Fibroblast of skin of left quadriceps (primary cell): ENCODE measurements at places on chromosomes 1 and 21.
A peak's percentile ranks its signal among the peaks of the same experiment; 100 is the strongest.

DNA sequence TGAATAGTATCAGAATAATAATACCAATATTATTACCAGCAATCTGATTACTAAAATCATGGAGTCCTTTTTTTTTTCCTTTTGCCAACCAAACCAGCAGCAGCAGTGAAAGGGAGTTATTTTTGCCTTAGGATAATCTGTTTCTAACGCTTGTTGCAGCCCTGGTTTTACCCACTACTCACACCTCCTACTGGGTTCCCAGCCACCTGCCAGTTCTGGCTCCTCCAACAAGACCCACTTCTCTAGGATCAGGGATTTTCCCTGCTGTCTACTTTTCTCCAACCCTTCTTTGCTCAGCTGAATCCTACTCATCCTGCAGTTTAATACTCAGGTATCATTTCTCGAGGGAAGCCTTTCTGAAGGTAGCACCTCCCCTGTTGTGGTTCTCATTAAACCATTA, 96.8 kb upstream of the BCAR3 start:
- DNase-seq, result no peak

DNA sequence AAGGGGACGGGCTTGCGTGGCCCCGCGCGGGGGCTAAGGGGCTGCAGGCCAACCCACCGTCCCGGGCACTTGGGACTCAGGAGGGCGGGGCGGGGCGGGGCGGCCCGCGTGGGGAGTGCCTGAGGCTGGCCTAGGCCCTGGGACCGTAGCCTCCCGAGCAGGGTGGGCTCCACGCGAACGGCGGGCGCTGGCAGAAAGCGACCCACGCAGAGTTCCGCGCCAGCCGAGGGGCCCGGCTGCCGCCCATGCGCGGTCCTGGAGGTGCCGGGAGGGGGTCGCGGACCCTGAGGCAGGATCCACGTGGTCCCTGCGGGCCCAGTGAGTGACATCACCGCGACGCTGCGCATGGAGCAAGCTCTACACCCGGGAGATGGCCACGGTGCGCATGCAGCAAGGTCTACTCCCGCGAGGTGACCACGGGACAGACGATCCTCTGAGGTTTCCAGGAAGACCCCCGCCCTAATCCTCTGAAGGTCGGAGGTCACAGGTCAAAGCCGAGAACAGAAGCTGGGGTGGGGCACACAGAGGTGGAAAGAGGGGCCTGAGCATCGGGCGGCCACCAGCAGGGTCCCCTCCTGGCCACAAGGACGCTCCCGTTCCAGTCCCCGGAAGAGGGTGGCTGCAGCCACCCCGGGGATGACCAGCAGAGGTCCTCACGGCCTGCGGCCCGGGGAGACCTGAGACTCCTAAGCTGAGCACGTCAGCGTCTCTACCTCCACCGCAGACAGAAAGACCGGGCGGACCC, 13.5 kb upstream of the SLC19A1 start:
- DNase-seq, result peak; percentile 56

- DNase-seq, result no peak
Observed at GRCh38 chr1:8390707-8391106, 72.8 kb downstream of the SLC45A1 start.

GRCh38 chr1:187641015-187641414, 812.3 kb downstream of the PLA2G4A start:
- no peak for DNase-seq

- no peak for DNase-seq
Observed at GRCh38 chr1:34612091-34612827, 142.6 kb upstream of the GJB5 start.

DNA sequence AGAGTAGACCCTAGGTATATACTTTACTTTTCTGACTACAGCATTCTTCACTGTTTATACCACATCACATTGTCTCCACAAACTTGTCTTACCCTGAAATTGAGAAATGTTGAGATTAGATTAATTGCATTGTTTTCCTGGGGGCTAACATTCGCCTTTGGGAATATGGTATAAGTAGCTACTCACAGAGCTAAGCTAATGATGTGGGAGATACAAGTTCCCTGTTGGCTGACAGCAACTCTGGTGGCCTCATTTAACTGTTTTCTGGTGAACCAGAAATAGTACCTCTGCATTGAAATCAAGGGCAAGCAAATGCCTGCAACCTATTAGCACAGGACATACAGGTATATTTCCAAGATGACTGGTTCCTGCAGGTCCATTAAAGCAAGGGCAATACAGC, 13.2 kb upstream of the VCAM1 start:
- DNase-seq, result no peak

DNA sequence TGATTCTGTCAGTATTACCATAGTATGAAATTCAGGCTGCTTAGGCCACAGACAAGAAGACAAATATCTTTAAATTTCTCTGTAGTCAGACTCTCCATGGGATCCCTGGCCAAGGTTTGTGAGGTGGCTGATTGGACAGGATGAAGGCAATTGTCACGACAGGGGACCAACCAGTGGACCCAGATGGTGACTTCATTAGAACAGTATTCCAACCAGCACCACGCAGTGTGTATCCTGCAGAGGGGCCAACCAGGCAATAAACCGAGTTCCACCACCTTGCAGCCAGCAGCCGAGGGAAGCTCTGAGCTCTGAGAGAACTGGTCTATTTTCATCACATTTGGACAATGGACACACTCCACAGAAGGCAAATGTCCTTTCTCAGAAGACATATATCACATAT, 16.1 kb downstream of the DSCAM start:
- no peak for DNase-seq

DNA sequence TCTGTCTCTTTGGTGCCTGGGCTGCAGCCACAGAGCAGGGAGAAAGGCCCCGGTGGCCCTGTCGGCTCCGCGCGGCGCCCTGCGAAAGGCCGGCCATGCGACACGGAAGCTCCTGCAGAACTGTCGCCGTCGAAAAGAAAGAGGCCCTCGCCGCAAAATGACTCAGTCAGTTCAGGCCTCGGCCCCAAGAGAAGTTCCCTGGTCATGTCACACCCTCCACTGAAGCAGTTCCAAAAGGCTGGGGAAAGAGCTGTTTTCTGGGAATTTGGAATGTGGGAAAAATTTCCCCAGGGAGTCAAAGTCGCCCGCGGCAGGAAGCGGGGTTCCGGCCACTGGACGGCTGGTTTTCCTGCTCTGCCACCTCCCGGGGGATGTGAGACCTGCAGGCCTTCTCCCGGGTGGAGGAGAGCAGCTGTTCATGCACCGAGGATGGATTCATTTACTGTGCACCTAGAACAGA, 115.8 kb upstream of the ZNF678 start:
- peak; percentile 7 for DNase-seq
